NCI-H1694 treated with DMSO at 0.1 percent for 48 hours (cell line): ENCODE measurements at places on chromosomes 3 and 15.

DNA sequence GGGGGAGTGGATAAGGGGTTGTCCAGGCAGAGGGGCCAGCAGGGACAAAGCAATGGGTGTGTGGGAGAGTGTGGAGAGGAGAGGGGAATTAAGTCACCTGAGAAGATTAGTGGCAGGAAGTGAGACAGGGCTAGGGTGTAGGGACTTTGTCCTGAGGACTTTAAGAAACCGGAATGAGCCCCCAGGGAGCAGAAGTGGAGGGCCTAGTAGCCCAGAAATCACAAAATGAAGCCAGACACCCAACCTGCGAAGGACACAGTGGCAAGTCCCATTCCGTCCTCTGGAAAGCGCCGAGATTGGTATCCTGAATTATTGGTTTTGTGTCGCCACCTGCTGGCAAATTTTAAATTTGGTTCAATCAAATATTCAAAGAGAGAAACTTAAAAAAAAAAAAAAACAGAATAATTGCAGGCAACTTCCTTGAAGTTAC lies 78.0 kb upstream of the SLC25A36 start:
- peak; percentile 62 for DNase-seq

DNA sequence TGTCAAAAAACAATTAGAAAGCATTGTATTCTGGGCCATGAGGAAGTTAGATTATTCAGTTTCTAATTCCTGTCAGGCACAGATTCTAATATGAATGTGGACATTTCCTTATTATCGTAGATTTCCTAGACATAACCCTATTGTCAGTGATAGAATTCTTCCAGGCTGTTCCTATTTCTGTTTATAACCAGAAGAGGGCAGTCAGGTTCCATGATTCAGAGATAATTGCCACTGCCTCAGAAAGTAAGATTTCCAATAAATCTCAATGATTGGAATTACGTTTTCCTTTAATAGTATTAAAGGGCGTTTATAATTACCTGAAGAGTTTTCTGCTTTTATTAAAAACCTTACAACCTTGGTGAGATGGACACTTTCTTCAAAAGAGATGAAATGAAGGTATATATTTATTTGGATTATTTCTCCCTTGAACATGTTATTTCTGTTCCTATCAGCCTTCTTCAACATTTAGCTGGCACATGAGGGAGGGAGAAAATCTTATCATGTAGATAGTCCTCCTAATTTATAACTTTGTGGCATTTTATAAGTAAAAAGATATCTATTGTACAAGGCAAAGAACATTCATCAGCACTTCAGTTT lies 439.2 kb downstream of the MCTP2 start:
- DNase-seq, result peak; percentile 21

DNA sequence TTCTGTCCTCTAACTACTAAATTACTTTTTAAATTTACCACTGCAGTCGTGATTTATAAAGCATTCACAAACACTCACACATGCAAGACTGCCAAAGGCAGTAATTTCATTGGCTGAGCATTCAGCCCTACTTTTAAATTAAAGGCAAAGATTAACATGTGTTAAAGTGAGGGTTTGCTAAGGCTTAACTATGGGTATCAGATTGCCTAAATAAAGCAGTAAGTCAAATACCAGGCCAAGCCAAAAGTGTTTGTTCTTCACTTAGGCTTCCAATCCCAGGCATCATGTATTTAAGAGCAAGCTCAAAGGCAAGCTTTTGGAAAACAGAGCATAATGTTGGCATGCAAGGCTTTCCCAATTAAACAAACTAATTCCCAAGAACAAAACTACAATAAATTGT lies 187.3 kb downstream of the SUCNR1 start:
- DNase-seq, result no peak

DNA sequence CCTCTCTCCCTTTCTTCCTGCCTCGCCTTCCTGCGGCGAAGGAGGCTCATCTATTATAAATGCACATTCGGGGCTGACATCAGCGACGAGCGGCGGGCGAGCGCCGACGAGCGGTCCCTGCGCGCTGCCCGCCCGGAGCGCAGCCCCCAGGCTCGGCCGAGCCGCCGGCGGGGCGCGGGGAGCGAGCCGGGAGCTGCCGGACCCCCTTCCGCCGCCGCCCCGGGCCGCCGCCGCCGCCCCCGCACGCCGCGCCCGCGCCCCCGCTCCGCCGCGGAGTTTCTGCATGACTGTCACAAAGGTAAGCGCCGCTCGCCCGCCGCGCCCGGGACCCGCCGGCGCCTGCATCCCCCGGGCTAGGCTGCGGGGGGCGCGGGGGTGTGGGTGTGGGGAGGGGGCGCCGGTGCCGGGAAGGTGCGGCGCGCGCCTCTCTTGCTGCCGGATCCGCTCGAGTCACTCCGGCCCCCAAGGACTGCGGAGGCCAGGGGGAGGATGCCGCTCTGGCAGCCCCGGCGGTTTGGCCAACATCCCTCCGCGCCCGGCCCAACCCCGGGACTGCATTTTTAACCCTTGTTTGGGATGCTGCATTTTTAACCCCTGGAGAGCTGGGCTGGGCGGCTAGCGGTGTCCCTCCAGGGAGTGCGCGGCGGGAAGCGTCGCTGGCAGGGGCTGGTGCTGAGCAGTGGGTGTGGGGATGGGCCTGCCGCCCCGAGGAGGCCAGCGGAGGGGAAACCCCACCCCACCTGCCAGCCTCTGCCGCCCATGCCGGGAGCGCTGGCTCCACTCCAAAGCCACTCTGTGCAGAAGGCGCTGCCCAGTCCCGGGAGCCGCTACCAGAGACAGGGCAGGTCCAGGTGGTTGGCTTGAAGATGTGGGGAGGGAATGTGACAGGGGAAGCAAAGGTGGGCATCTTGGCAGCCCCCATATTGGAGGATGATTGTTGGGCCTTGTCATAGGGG lies at the start of gene CORO2B:
CORO2B (plus strand) TSS at position 14 of the 956 bp plus-strand sequence; CDS start at position 284, 270 bp downstream.
- peak; percentile 24 for DNase-seq

DNA sequence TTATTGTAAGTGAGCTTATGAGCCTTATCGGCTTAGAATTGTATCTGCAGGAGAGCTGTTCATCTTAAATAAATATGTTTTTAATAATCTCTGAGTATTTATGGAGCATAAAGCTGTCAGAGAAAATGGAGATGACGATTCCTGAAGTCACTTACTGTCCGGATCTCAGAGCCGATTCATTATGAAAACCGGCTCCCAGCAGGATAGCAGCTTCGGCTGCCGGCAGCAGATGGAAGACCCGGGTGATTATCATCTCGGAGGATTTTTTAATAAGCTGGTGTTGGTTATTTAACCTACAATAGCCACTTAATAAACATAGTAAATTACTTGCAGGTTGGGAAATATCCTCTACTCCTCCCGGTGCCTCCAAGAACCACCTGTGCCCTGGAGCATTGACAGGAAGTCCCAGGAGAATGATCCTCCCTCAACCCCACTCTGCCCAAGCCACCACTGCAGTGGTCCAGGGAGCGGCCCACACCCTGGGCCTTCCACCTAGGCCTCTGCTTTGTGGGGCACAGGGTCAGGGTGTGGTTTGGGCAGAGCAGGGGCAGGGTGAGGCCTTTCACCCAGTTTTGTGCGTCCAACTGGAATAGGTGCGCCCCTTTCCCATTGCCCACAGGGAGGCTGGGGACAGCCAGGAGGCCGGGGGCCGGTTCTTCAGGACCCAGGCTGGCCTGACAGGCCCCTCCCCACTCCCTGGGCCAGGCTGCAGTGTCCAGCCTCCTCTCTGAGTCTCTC lies 42.2 kb upstream of the PRR23E start:
- DNase-seq, result peak; percentile 45

DNA sequence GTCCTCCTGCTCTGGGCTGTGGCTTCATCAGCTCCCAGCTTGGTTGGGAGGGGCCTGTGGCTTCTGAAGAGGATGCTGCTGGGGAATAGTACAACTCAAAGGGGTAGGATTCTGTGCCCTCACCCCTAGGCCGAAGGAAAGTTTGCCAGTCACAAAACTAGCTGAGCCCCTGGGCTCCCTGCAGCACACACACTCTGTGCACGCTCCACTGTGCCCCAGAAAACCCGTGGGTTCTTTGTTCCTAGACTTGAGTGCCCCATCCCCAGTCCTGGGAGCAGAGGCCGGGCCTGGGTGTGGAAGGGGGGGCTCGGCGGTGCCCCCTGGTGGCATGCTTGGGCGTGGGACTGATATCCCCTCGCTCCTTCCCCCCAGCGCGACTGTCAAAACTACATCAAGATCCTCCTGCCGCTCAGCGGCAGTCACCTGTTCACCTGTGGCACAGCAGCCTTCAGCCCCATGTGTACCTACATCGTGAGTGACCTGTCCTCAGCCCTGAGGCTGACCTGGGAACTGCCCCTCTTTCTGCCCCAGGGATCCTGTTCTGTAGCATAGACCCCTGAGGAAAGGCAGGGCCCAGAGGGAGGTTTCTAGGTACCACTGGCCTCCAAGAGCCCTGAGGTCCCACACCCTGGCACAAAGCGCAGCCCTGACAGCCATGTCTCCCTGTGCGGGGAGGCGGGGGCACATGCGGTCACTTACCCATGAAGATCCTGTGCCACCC lies 14.2 kb downstream of the CIB1 start:
- DNase-seq, result no peak
